MCF 10A (cell line): ENCODE measurements at places on chromosomes 2 and 18. TPM values are rescaled to one million over a fixed set of nuclear protein-coding genes. Genes with fewer than 3 reads are reported as not detected.

Gene CSRNP3
- 0.05 and 0.33 TPM in 2 replicates for total RNA-seq

Gene USP14
- total RNA-seq = 76.7 and 79.1 TPM in 2 replicates

Gene BCL2
- total RNA-seq = 3.0 and 5.7 TPM in 2 replicates

Gene IHH
- not detected in 2 replicates for total RNA-seq

Gene EVA1A
- total RNA-seq = 7.6 and 14.4 TPM in 2 replicates

Gene THOC1
- 40.9 and 44.6 TPM in 2 replicates for total RNA-seq

DNA sequence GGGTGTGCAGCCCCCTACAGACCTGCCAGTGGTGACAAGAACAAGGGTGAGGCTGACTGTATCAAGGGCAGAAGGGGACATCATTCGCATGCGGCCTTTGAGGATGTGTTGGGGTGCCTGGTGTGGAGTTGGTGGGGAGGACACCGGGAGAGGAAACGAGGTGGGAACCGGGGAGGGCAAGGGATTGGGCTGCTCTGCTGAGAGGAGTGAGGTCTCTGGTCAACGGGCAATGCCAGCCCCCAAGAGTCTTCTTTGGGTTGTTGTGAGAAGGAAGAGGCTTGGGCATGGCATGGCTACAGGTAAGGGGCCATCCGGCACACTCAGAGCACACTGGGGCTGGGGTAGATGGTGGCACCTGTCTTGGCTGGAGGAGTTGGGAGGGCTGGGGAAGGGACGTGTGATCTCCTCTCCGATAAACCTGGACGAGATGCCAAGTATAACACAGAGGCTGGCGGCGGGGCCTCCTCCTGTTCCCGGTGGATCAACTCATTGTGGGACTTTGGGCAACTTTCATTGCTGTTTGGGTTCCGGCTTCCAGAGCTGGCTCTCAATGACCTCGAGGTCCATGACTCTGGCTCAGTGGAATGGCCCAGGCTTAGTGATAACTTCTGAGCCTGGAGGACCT lies 37.0 kb downstream of the KCNF1 start:
- H3K4me1 ChIP-seq = peaks cover 7% of the 10 kb centered on the region
- H3K4me3 ChIP-seq = no peak overlapping the region
- H3K27me3 ChIP-seq = peaks cover 24% of the 10 kb centered on the region
- DNase-seq = no peak
- H3K36me3 ChIP-seq = no peaks in the 10 kb centered on the region
- H3K27ac ChIP-seq = no peak overlapping the region

- DNase-seq = no peak
- H3K4me1 ChIP-seq = peaks cover 8% of the 10 kb centered on the region
- H3K36me3 ChIP-seq = no peaks in the 10 kb centered on the region
- H3K27ac ChIP-seq = no peak overlapping the region
- H3K27me3 ChIP-seq = no peaks in the 10 kb centered on the region
- H3K4me3 ChIP-seq = no peak overlapping the region
These were observed 279.8 kb downstream of the RBM43 start for GRCh38 chr2:150981826-150982225.

GRCh38 chr18:27298214-27298804 lies 113.2 kb upstream of the CHST9 start:
- DNase-seq = peak; percentile 38
- H3K4me1 ChIP-seq = no peaks in the 10 kb centered on the region
- H3K27ac ChIP-seq = no peak overlapping the region
- no peaks in the 10 kb centered on the region for H3K36me3 ChIP-seq

DNA sequence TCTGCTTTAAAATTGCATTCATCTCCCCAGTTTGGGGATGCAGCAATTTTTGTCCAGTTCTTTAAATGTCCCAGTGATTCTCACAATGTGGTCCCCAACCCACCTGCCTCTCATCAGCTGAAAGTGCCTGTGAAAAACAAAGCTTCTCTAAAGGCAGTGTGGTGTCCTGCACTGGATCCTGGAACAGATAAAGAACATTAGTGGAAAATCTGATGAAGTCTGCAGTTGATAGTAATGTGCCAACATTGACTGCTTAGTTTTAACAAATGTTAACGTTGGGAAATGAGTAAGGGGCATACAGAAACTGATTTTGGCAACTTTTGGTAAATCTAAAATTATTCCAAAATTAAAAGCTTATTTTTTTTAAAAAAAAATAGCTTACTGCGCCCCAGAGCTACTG lies 9.3 kb downstream of the FZD5 start:
- no peaks in the 10 kb centered on the region for H3K27me3 ChIP-seq
- H3K4me1 ChIP-seq = no peaks in the 10 kb centered on the region
- H3K4me3 ChIP-seq = no peak overlapping the region
- H3K36me3 ChIP-seq = no peaks in the 10 kb centered on the region

- H3K4me1 ChIP-seq = peaks cover 4% of the 10 kb centered on the region
- DNase-seq = no peak
- H3K36me3 ChIP-seq = peaks cover 99% of the 10 kb centered on the region
- no peak overlapping the region for H3K27ac ChIP-seq
These were observed 24.8 kb downstream of the NOP58 start for GRCh38 chr2:202290316-202290715.

GRCh38 chr2:11343368-11343649 lies 1.1 kb downstream of the ROCK2 start:
- H3K4me3 ChIP-seq = peak overlapping the region; percentile 91
- peak overlapping the region; percentile 88 for H3K27ac ChIP-seq
- no peaks in the 10 kb centered on the region for H3K27me3 ChIP-seq
- peaks cover 12% of the 10 kb centered on the region for H3K4me1 ChIP-seq
- peaks cover 5% of the 10 kb centered on the region for H3K36me3 ChIP-seq

- H3K4me3 ChIP-seq = no peak overlapping the region
- H3K4me1 ChIP-seq = peaks cover 26% of the 10 kb centered on the region
- DNase-seq = peak; percentile 89
- H3K27me3 ChIP-seq = peaks cover 62% of the 10 kb centered on the region
- H3K27ac ChIP-seq = no peak overlapping the region
- no peaks in the 10 kb centered on the region for H3K36me3 ChIP-seq
These were observed 136.8 kb upstream of the OTOS start for GRCh38 chr2:240277073-240277806.

DNA sequence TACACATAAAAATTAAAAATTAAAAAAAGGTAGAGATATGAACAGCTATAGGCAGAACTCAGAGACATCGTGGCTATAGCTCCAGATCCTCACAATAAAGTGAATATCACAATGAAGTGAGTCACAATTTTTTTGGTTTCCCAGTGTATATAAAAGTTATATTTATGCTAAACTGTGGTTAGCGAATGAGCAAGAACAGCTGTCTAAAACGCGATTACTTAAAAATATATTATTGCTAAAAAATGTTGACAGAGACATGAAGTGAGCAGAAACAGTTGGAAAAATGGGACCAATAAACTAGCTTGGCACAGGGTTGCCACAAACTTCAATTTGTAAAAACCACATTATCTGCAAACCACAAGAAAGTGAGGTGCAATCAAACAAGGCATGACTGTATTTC lies 551.7 kb upstream of the NETO1 start:
- no peak overlapping the region for H3K27ac ChIP-seq
- no peak overlapping the region for H3K4me3 ChIP-seq
- H3K36me3 ChIP-seq = no peaks in the 10 kb centered on the region

DNA sequence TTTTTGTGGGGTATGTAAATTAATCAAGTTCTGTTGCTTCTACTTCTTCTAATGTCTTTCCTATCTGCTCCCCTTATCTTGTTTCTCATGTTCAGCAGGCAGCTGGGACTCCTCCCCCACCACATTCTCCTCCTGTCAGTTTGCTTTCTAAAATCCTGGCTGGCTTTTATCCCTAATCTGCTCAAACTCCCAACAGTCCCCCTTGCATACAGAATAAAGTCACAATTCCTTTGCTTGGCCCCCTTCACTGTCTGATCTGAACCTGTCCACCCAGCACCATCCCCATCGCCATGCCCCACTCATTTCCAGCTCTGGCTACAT lies 2.2 kb downstream of the CFAP221 start:
- no peaks in the 10 kb centered on the region for H3K36me3 ChIP-seq
- DNase-seq = no peak
- H3K4me1 ChIP-seq = no peaks in the 10 kb centered on the region
- H3K27ac ChIP-seq = no peak overlapping the region
- H3K4me3 ChIP-seq = no peak overlapping the region

DNA sequence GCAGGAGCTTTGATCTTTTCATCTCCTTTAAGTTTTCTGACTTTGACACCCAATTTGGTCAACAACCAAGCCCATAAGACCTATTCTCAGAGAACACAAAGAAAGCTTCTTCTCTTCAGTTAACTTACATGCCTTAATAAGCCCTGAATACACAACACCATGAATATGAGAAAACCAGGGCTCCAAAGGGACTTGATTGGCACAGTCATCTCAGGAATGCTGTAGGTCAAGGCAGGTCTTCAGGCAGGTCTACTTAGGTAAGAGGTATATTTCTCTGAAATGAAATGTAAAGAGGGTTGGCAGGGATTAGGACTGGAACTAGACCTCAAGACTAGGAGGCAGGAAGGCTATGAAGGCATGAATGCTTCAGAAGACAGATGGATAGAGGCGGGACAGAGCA lies 24.4 kb upstream of the EIF2AK3 start:
- H3K4me3 ChIP-seq = no peak overlapping the region
- DNase-seq = no peak
- H3K36me3 ChIP-seq = no peaks in the 10 kb centered on the region
- H3K4me1 ChIP-seq = no peaks in the 10 kb centered on the region
- no peaks in the 10 kb centered on the region for H3K27me3 ChIP-seq

- peaks cover 13% of the 10 kb centered on the region for H3K4me1 ChIP-seq
- no peaks in the 10 kb centered on the region for H3K27me3 ChIP-seq
- H3K4me3 ChIP-seq = peak overlapping the region; percentile 75
- peak overlapping the region; percentile 88 for H3K27ac ChIP-seq
- H3K36me3 ChIP-seq = peaks cover 5% of the 10 kb centered on the region
These were observed 2.9 kb downstream of the LRATD1 start for GRCh38 chr2:14635391-14635871.

- no peak overlapping the region for H3K27ac ChIP-seq
- no peak overlapping the region for H3K4me3 ChIP-seq
- peaks cover 12% of the 10 kb centered on the region for H3K4me1 ChIP-seq
These were observed 64.5 kb downstream of the UXS1 start for GRCh38 chr2:106129592-106129991.

DNA sequence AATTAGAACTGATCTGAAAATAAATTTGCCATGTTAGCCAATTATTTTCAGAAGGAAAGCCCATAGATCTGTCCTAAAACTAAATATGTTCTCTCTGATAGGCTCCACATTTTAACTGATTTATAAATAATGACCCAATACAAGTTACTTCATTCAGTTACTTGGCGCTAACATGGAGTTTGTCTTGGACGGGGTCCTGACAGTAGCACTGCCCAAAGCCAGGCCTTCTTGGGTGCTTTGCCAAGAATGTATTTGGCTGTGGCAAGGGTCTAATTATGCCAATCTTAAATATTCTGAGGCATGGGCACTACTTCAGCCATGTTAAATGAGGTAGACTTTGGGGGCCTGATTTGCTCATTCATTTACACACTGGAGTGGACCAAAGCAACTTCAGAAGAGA lies 135.0 kb upstream of the PKDCC start:
- no peak overlapping the region for H3K27ac ChIP-seq
- H3K4me1 ChIP-seq = no peaks in the 10 kb centered on the region
- H3K4me3 ChIP-seq = no peak overlapping the region
- no peaks in the 10 kb centered on the region for H3K36me3 ChIP-seq
- no peak for DNase-seq
